Fibroblast of lung (primary cell): ENCODE measurements at places on chromosomes 5 and 9. TPM values are rescaled to one million over a fixed set of nuclear protein-coding genes. Genes with fewer than 3 reads are reported as not detected.

Gene FABP6
- polyA plus RNA-seq: not detected in 2 replicates

Gene PCDHGB6
- polyA plus RNA-seq: 2.6 and 2.8 TPM in 2 replicates

Gene DNAJC25
- polyA plus RNA-seq: 6.4 and 10.6 TPM in 2 replicates

GRCh38 chr5:105828821-105829220, 1841.9 kb downstream of the EFNA5 start:
- no peak for DNase-seq

DNA sequence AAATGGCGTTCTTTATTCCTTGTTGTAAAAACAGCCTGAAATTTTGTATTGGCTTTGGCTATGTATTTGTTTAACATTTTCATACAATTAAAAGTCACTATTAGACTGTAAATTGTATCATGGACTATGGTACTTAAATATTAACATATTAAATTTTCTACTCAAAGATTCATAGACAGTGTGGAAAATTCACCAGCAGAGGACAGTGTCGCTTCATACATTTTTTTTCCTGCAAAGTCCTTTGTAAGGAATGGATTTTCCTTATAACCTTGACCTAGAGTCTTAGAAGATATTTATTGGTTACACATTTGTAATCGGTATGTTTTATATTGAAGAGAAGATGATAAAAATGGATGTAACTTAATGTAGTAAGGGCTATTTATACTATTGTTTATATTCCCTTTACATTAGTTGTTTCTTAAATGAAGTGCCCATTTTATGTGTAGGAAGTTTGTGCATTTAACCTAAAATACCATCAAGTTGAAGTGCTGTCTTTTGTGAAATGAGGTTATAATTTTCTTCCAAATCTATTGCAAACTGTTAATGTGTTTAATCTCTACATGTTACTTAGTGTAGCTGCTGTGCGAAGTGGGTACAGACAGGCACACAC, 150.1 kb downstream of the KDM4C start:
- peak; percentile 21 for DNase-seq

DNA sequence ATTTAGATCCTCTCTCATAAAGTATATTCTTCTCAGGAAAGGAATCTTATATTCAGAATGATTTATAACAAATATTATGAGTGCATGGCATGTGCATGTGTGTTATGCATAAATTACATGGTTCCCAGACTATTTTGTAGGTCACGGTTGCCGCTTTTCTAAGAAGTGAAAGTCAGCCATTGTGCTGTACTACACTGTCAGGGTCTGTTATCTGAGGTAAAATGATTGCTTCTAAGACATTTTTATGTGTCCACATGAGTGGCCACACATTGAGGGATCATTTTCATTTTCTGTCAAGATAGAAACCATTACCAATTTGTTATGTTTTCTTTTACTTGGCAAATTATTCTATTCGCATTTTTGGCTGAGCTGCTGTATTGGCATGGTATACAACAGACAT, 210.8 kb downstream of the CWC27 start:
- DNase-seq: no peak

DNA sequence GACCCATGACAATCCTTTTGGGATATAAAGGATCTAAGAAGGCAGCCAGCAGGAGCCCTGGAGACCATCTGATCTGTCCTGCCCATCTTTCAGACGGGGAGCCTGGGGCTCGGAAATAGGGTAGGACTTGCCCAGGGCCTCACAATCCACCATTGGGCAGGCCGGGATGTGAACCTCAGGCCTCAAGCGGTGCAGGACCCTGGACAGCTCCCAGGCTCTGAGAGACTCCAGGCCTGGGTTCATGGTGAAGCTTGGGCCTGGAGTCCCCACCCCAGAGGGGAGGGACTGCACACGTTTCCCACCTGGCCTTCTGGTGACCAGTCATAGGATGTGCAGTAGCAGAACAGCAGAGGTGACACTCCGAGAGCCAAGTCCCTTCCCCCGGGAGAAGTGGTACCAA, 36.6 kb upstream of the RAPGEF1 start:
- DNase-seq: peak; percentile 44

- no peak for DNase-seq
Observed at GRCh38 chr9:76900884-76901440, 5.0 kb downstream of the PRUNE2 start.

GRCh38 chr9:134544388-134545214, 97.0 kb upstream of the COL5A1 start:
- peak; percentile 76 for DNase-seq

GRCh38 chr9:100700689-100701318, 122.9 kb downstream of the CAVIN4 start:
- no peak for DNase-seq

DNA sequence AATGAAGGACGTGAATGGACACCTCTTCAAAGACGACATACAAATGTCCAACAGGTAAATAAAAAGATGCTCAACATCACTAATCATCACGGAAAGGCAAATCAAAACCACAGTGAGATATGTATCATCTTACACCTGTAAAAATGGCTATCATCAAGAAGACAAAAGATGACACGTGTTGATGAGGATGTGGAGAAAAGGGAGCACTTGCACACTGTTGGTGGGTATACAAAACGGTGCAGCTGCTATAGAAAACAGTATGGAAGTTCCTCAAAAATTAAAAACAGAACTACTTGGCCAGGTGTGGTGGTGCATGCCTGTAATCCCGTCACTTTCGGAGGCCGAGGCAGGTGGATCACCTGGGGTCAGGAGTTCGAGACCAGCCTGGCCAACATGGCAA, 47.9 kb downstream of the STK10 start:
- no peak for DNase-seq

DNA sequence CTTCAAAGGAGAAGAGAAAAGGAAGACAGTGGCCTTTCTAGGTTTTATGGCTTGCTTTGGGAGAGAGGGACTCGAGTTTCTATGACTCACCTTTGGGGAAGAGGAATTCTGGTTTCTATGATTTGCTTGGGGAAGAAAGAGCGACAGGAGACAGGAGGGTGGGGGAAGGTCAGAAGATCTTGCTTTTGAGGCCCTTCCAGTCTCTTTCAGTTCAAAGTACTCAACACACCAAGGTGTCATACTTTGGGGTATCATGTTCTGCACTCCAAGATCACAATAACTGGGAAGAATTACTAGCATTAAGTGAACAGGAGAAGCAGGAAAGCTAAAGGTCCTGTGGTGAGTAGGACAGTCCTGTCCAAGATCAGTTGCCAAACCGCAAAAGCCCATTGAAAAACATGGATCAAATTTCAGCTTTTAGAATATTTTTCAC, 324.5 kb downstream of the ARHGEF28 start:
- DNase-seq: no peak
